ENCODE measurements at places on chromosomes 2 and 18.

DNA sequence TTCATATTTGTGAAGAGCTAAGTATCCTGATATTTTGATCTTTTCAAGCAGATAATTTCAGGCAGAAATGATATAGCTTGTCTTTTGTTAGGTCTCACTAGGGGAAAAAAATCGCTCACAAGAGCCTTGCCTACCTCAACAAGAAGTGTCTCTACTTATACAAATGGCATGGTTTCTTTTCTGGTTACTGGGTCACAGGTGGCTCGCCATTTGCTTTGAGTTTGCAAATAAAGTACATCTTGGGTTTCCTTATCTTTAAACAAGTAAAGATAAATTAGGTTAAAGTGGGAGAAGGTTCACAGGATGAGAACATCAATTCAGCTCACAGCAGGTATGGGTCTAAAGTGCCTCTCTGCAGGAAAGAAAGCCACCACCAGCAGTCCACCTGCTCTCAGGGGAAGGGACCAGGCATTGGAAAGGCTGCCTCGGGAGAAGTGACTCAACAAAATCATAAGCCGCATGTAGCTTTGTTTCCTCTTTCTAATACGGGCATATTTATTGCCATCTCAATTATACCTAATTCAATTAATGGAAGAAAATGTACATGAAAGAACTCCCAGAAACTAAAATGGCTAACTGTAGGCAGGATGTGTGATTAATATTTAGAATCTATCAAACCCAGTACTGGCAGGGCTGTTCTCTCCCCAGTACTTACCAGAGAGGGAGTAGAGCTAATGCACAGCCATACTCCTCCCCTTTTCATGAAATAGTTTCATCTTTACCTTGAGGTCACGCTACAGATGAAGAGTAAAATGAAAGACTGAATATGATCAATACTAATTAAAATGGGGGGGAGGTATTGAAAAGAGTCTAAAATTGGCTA is 28.3 kb downstream of the CDC42EP3 start:
- no peak for DNase-seq

DNA sequence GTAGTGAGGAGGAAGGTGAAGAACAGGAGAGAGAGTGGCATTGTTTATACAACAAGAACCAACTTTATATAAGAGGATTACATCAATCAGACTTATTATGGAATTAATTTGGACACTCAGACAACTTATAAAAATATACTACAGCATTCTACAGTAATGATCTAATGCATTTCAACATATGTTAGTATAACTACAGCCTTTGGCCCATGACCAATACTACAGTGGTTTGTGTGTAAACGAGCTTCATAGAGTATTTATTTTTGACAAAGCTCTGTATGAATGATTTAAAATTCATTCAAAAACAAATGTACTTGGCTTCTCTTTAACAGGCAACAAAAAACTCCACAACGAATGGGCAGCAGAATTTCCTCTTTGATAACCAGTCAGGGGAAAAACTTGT is 72.8 kb downstream of the ZNF521 start:
- DNase-seq = no peak

DNA sequence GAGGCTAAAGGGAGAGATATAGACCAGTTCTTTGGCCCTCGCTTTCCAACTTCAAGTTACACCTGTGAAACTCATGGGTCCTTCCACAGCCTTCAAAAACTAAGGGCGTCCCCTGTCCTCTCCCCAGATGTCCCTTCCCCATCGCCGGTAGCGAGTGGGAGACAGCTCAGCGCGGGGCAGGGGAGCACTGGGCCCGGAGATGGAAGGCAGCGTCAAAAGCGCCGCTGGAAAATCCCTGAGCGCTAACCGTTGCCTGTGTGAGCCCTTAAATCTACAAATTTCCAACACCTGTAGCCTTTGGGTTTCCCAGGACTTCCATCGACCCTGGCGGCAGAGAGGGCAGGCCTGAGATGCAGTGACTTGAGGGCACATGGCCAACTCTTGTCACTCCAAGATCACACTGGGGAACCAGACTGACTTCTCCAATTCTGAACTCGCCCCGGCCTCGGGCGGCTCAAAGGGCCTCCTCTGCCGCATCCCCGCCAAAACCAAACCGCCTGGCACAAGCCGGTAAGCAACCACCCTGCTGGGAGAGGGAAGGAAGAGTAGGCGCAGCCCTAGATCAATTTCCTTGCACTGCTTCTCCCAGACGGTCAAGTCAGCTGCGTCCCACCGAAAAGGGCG is 879 bp upstream of the EPAS1 start:
- DNase-seq = no peak

- DNase-seq = no peak
These were observed 456.7 kb upstream of the HS6ST1 start for GRCh38 chr2:128775217-128775913.

DNA sequence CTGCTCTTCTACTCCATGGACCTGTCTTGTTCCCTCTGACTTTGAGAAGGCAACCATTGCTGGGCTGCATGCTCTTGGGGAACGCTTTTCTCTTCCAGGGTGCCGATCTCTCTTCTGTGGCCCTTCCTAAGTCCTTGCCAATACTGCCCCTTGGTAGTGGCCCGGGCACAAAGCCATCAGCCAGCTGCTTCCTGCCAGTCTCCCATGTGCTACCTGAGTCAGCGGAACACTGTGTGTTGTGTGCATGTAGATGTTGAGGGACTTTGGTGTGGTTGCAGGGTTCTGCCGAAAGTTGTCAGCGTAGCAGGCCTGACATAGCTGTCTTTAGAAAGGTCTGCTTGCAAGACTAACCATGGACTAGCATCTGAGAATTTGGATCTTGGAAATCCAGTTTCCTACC is 35.4 kb downstream of the MGAT5 start:
- no peak for DNase-seq

GRCh38 chr18:48575301-48575657 is 36.4 kb downstream of the CTIF start:
- no peak for DNase-seq

DNA sequence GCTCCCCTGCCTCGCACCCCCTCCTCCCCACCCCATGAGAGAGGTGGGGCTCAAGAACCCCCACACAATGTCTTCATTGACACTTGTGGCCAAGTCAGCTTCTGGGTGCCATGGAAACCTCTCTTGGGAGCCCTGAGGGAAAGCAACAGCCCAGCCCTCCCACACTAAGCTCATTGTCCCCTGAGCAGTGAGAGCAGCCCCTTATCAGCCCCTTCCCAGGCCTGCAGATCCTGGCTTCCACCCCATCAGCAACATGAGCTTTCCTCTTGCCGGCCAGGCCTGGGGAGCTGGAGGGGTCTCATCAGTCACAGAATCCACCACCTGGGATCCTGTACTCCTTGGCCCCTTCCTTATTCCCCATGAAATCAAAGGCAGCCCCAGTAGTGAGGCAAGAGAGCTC is 107.8 kb upstream of the ST3GAL5 start:
- DNase-seq = no peak
